DMS79 (cell line): ENCODE measurements at places on chromosomes 16 and 17.

DNA sequence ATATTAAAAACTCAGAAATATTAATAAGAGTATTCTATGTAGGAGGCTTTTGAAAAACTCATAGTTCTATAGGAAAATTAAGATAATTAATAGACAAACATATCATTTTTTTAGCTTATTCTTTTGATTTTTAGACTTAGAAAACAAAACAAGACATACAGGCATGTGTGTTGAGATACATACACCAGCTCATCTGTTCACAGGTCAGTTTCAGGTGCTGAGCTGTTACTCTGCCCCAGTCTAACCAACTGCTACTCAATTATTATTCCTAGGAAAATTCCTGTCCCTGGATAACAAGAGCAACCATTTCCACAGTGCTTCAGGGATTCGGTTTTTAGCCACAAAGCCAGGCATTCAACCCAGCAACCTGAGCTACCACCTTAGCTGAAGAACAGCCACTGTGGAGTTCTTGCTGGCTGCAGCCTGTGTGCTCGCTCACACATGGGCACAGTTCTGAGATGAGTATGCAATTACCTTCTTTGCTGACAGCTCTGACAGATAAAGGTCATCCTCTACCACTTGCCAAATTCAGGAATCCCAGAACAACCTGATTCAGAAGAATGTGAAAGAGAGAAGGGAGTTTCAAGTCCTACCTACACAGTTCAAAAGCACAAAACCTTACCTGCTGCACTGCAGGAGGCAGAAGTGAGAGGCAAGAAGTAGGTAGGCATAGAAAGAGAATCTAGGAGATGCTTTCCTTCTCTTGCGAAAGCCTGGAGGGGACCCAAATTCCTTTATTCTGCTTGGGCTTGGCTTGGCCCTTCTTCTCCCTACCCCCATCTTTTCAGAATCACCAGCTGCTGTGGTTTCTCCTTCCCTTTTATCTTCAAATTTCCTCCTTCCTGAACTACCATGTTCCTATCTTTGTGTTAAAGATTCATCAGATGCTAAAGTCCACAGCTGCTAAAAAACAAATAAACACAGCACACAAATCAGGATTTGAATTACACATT, 62.7 kb downstream of the TEX2 start:
- DNase-seq: no peak

GRCh38 chr17:82134101-82134500, 36.1 kb upstream of the FASN start:
- DNase-seq: no peak

DNA sequence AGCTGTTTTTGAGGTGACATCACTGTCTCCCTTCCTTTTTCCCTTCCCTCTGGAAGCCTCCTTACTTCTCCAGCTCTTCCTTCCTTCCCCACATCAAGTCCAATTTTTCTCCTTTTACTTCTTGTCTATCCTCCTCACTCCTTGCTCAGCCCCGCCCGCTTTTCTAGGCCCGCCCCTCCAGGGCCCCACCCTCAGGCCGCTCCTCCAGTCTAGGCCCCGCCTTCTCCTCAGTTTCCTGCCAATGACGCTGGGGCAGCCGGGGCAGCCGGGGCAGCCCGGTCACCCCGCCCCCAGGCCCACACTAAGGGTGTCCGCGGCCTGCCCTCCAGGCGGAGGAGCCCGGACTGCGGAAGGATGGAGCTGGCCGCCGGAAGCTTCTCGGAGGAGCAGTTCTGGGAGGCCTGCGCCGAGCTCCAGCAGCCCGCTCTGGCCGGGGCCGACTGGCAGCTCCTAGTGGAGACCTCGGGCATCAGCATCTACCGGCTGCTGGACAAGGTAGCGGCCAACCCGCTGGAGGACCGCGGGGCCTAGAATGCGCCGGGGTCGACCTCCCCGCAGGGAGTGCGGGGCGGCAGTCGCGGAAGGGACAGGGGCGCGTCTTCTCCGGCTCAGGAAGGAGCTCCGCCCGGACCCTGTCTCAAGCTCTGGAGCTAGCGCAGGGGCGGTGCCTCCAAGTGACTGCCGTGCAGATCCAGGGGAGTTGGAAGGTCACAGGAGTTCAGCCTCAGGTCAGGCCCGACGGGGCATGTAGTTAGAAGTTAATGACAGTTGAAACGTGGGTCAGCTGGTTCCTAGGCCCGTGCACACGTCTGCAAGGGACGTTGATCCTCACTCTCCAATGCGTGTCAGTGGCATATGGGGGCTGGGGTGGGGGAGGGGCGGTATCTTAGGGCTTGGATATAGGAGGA, at the start of gene PCTP:
Gene PCTP (plus strand): TSS at position 302 of the 908 bp plus-strand sequence. CDS start 53 bp downstream, at position 355.
- DNase-seq: peak; percentile 44

- DNase-seq: no peak
These were observed 121.6 kb downstream of the ZNF423 start for GRCh38 chr16:49734331-49734730.

- DNase-seq: no peak
These were observed 12.7 kb upstream of the SPAG9 start for GRCh38 chr17:51133365-51133764.
